ENCODE measurements at places on chromosomes 3 and 15.
A peak's percentile ranks its signal among the peaks of the same experiment; 100 is the strongest.

DNA sequence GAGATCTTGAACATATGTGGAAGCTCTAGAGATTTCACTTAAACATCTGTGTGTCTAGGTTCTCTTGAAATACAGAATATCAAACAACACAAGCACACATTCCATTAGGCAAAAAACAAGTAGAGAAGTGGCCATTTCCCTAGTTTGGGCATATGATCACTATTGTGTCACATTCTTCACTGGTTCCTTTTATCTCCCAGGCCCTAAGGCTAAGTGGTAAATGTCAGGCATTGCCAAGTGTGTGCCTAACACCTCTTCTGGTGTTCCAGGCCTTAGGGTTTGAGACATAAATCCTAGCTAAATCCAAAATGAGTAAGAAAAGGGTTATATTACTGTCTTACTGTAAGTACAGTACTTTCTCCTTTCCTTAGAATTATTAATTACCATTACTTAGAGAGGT, 880.1 kb downstream of the PDCD6IP start:
- DNase-seq, result no peak

- no peak for DNase-seq
Observed at GRCh38 chr15:48759921-48760320, 50.9 kb downstream of the CEP152 start.

DNA sequence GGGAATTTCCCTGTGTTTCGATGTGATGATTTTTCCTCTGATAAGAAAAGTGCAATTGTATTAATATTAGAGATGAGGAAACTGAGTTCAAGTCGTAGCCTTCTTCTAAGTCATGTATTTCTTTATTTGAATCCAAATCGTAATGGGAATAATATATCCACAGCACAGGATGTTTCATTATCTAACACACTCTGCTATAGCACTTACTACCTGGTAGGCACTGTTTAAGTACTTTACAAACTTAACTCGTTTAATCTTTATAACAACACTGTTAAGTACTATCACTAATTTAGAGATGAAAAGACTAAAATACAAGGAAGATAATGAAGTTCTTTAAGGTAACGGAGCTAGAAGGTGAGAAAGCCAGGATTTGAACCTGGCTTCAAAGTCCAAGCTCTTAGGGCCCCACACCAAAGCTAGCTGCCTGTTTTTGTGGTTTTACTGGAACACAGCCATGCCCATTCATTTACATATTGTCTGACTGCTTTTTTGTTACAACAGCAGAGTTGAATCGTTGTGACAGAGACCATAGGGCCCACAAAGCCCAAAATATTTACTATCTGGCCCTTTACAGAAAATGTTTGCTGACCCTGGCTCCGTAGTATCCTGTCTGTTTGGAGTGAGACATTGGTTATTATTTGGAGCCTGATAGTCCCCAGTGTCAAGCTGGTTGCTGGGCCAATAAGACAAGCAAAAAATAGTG, 9.6 kb upstream of the ATP13A3 start:
- DNase-seq, result no peak

- DNase-seq, result no peak
Observed at GRCh38 chr15:31472636-31473384, 146.2 kb downstream of the KLF13 start.

GRCh38 chr3:183306798-183307671, 54.0 kb downstream of the B3GNT5 start:
- DNase-seq, result peak; percentile 33

- DNase-seq, result no peak
Observed at GRCh38 chr3:123090728-123091531, 24.1 kb downstream of the PDIA5 start.

DNA sequence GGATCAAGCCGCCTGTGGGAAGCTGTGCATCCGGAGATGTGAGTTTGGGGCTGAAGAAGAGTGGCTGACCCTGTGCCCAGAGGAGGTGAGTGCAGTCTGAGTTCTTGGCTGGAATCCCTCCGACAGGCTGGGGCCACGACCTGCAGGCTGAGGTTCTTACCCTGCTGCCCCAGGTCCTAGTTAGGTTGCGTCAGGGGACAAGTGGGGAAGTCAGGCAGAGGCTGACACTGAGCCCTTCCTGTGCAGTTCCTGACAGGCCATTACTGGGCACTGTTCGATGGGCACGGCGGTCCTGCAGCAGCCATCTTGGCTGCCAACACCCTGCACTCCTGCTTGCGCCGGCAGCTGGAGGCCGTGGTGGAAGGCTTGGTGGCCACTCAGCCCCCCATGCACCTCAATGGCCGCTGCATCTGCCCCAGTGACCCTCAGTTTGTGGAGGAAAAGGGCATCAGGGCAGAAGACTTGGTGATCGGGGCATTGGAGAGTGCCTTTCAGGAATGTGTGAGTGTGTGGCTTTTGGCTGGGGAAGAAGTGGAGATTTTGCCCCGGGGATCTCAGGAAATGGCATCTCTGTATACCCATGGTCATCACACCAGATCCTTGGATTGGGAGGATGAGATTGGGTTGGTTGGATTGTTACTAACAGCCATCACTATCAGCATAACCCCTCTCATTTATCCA, 1.3 kb downstream of the PPM1M start:
- no peak for DNase-seq

GRCh38 chr3:107604057-107604822, 81.5 kb downstream of the BBX start:
- DNase-seq, result no peak

DNA sequence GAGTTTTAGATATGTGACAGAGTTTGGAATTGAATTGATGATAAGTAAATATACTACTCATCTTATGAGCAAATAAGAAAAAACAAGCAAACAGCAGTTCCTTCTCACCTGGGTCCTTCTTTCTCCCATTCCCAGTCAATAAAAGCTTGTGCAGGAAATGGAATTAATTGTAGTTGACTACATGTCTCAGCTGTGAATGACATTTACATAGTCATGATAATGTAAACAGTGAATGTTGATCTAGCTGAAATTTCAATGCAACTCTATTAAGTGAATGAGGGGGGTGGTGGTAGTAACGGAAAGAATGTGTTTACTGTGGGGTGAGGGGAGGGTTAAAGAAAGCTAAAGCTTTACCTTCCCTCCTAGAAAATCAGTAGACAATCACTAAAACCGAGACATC, 76.2 kb downstream of the NFKBIZ start:
- no peak for DNase-seq

DNA sequence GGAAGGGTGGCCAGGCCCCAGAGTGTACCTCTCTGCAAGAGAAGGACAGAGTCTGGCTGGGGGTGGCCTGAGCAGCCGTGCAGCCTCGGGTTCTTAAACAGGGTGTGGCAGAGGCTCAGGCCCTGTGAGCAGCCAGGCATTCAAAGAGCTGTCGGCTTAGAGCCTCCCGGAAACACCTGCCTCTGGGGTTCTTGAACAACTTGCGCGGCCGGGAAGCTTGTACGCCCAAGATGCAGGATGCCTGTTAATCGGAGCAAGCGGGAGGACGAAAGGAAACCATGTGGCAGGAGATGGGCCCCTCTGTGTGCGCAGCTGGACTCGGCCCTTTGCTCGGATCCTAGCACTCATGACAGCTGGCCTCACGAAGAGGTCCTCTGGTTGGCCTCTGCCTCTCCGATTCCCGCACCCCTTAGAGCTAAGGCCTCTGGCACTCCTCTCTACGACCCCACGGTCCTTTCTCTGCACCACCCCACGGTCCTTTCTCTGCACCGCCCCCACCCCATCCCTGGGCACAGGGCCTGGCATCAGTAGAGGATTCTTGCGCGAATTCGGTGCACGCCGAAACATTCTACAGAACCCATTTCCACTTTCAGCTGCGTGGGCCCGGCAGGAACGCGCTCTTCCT, 23.9 kb upstream of the TXNRD3 start:
- no peak for DNase-seq

- no peak for DNase-seq
Observed at GRCh38 chr3:54736459-54736858, 191.4 kb downstream of the LRTM1 start.

GRCh38 chr3:194908496-194908895, 222.8 kb downstream of the FAM43A start:
- DNase-seq, result no peak

DNA sequence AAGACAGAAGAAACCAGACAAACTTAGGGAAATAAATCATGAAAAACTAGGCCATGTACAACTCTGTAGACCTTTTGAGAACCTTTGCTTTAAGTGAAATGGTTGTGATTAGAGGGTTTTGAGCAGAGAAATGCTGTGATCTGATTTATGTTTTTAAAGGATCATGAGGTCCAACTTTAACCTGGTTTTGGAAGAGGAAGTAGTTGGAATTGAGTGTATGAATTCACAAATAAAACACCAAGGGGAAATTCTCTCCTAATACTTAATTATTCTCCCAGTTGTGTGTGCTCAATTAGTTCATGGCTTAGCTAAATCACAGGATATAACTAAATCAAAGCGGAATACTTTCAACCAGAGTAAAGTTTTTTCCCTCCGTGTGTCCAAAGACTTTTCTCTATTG, 45.5 kb upstream of the MCF2L2 start:
- no peak for DNase-seq

- DNase-seq, result no peak
Observed at GRCh38 chr3:64686446-64686908, 1.3 kb downstream of the ADAMTS9 start.

GRCh38 chr3:114221165-114221880, 16.1 kb downstream of the ZNF80 start:
- no peak for DNase-seq

- DNase-seq, result no peak
Observed at GRCh38 chr3:62209101-62209500, 164.2 kb downstream of the FEZF2 start.

All from stimulated activated CD4-positive, alpha-beta T cell treated with anti-CD3 and anti-CD28 coated beads, Interleukin-15, amount 100 ng/mL, for 48 hours (primary cell).